ENCODE measurements at places on chromosomes 4 and X.

GRCh38 chrX:154490021-154490413 is 412 bp downstream of the SLC10A3 start:
- peak; percentile 15 for ATAC-seq

GRCh38 chrX:149871940-149872339 is 9.0 kb upstream of the MAGEA8 start:
- ATAC-seq = no peak

GRCh38 chr4:144189121-144189520 is 48.6 kb upstream of the GYPA start:
- no peak for ATAC-seq

- no peak for ATAC-seq
Measured at GRCh38 chr4:54585321-54586000, 72.3 kb upstream of the KIT start.

DNA sequence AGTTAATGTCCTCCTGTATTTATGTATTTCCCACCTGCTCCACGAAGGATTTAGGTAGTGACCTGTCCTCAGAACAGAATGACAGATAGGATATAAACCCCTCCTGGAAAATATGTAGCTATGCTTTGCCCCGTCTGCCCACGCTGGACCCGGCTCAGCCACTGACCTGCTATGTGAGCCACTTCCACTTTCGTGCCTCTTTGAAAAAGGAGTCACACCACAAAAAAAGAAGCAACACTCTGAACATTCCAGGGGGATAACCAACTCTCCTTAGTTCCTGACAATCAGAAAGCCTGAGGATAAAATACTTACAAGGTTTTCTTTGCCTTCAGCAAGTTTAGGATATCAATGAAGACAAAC is 11.1 kb downstream of the ACSL1 start:
- no peak for ATAC-seq

DNA sequence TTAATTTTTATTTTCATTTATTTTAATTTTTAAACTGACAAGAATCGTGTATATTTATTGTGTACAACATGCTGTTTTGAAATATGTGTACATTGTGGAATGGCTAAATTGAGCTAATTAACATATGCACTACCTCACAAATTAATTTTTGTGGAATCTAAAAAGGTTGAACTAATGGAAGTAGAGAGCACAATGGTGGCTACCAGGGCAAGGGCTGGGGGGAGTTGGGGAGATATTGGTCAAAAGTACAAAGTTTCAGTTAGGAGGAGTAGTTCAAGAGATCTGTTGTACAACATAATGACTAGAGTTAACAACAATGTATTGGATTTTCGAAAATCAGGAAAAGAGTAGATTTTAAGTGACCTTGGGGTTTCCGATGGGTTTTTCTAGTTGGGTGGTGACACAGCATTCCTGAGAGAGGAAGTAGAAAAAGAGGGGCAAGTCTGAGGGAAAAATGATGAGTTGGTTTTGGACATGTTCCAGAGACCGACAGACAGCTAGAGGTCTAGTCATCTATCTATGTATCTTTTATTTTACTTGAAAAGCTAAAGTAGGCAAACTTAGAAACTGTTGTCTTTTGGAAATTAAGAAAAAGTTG is 23.2 kb downstream of the APOO start:
- ATAC-seq = no peak

All from gastroesophageal sphincter (tissue), 4 donors.